ENCODE measurements at places on chromosomes 7 and 10.

- peak; percentile 42 for DNase-seq
Measured at GRCh38 chr7:95687759-95688343, 84.5 kb upstream of the DYNC1I1 start.

- DNase-seq = no peak
Measured at GRCh38 chr7:24560772-24561171, 12.5 kb upstream of the PALS2 start.

DNA sequence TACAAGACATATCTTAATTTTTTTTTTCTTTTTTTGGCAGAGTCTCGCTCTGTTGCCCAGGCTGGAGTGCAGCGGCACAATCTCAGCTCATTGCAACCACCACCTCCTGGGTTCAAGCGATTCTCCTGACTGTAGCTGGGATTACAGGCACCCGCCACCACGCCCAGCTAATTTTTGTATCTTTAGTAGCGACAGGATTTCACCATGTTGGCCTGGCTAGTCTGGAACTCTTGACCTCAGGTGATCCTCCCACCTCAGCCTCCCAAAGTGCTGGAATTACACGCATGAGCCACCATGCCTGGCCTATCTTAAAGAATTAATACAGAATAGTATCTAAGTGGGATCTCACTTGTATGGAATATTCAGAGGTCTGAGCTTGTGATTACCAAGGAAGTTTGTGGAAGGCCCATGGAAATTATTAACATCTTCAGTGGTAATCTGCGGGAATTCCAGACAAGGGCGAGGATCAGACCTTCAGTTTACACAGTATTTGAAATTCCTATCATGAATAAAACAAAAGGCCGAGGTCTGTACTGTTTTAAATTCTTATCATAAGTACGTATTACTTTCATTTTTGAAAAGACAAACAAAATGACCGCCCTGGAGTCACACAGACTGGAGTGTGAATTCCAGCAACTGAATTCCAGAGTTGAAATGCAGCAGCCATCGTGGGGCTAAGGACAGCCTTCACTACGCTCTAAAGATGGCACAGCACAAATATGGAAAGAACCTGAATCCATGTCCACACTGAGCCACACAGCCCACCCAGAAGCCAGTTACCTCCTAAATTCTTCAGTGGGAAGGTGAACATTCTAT lies 16.7 kb downstream of the GPRIN2 start:
- no peak for DNase-seq

GRCh38 chr7:36301914-36302771 lies 87.5 kb upstream of the ANLN start:
- no peak for DNase-seq

DNA sequence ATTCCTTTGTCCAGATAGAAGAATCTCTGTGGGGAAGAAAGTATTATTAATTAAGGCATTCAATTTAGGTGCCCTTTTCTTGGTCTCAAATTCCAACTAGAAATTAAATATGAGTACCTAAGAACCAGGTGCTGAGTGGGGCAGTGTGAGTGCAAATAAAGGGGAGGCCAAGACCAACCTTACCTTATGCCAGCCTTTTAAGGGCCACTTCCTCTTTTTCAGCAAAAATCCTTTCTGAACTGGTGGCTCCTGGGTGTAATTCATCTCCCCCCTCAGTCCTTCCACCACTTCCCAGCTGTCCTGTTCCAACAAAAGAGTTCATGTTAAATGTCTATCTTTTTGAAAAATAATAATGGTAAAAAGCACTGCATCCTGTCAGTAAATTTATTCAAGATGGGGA lies 108.2 kb downstream of the OSBPL3 start:
- no peak for DNase-seq

DNA sequence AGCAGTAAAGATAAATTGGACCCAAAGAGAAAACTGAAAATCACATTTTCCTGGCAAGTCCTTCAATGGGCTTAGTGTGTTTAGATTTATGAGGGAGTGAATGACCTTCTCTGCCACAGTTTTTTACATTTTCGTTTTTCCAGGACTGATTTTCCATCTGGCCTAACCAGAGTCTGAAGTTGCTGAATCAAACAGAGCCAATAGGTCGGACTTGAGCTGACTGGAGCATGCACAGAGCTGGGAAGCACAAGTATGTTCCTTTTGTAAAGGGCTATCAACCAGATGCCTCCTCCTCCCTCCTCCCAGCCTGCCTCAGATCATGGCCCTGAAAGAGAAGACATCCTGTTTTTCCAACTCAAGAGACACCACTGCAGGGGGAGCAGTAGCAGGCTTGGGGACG lies 126.0 kb upstream of the ANKRD1 start:
- DNase-seq = peak; percentile 51

DNA sequence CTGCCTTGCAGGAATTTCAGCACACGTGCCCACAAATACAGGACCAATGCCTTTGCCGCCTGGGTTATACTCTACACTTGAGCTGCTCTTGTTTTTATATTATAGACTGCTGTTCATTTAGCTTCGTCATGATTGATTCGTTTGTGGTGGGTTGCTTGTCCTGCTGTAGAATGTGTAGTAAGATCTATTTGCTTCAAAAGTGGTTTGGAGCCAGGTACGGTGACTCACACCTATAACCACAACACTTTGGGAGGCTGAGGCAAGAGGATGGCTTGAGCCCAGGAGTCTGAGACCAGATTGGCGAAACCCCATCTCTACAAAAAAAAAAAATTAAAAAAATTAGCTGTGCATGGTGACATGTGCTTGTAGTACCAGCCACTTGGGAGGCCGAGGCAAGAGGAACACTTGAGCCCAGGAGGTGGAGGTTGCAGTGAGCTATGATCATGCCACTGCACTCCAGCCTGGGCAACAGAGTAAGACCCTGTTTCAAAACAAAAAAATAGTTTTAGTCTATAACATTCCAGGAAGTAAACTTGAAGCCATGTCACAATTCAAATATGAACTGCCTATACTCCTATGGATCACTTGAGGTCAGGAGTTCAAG lies 9.0 kb upstream of the RHBDD2 start:
- DNase-seq = no peak

GRCh38 chr10:227014-227413 lies 91.8 kb downstream of the ZMYND11 start:
- no peak for DNase-seq
